ENCODE measurements at places on chromosomes 5 and 9.

DNA sequence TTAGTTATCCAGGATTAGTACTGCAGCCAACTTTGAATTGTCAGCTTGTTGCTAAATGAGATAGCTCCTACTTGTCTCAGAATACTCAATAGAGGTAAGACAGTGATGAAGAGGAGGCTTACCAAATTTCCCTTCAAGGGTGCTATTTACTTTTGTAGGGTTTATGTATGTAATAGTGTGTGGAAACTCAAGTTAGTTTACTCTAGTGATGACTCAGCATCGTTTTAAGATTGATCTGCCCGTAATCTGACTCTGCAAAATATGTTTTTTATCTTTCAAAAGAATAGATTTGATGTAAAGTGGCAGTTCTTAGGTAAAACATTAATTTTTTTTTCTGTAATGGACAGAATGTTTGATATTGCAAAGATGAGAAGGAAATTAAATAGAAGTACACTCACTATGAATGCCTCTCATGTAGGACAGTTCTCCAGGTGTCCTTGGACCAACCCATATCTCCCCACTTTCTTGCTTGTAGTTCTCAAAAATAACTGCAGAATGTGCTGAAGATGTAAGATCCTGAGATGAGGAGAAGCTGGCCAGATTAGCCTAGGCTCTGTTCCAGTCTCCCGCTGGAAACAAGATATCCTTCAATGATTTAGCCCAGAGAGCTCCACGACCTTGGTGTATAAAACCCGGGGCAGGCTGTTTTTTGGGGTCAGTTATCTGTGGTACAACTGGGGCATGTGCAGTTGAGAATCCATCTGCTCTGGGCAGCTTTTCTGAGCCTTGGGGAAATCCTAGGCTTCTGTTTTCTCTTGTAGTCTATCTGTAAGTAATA is 24.4 kb upstream of the MROH2B start:
- DNase-seq: no peak

GRCh38 chr5:3392306-3392939 is 203.2 kb upstream of the IRX1 start:
- no peak for DNase-seq

GRCh38 chr9:109036744-109037680 is 23.7 kb upstream of the CTNNAL1 start:
- DNase-seq: no peak

GRCh38 chr5:50595199-50595598 is 71.2 kb upstream of the PARP8 start:
- DNase-seq: no peak

GRCh38 chr5:136037001-136037705 is 8.4 kb downstream of the TGFBI start:
- DNase-seq: no peak

GRCh38 chr5:174720612-174721529 is 3.5 kb upstream of the MSX2 start:
- peak; percentile 34 for DNase-seq

DNA sequence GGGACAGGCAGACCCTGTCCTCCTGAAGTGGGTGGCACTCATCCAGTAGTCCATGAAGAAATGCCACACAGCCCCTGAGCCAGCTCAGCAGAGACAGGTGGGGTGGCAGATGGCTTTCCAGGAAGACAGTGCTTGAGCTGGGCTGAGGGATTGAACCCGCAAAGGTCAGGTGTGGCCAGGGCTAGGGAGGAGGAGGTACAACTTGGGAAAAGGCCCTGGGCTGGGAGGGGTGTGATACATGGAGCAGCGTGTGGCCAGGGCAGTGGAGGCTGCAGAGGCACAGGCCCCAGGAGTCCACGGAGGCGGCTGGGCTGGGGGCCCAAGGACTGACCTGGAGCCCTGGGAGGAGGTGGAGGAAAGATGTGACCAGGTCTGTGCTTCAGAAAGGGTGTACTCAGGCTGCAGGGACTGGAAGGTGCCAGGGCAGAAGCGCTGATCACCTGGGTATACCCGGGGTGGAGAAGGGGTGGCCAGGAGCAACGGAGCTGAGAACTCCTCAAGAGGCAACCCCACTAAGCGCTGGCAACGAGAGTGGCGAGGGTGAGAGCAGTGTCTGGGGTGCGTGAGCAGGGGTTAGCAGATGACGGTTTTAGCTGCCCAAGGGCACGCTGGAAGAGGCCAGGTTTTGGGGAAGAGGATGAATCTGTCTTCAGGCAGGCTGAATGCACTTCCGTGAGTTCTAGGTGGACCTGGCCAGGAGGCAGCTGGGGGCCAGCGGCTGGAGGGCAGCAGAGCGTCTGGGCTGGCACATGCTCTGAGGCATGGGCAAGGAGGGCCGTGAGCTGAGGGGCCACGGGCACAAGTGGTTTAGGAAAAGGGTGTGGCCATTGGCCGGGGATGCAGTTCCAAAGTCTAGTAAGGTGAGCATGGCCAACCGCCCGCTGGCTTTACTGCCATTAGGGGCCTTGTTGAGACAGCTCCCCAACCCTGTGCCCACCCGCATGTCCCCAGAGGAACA is 3.9 kb upstream of the RABL6 start:
- no peak for DNase-seq

GRCh38 chr5:51476431-51476830 is 93.2 kb downstream of the ISL1 start:
- DNase-seq: no peak

GRCh38 chr5:1511651-1512540 is 11.9 kb downstream of the LPCAT1 start:
- DNase-seq: no peak

- no peak for DNase-seq
These were observed 6.8 kb upstream of the NEURL1B start for GRCh38 chr5:172634106-172634899.

- no peak for DNase-seq
These were observed 1.6 kb upstream of the CD72 start for GRCh38 chr9:35619800-35620158.

- DNase-seq: no peak
These were observed 80.6 kb upstream of the DAB2 start for GRCh38 chr5:39505363-39505762.

DNA sequence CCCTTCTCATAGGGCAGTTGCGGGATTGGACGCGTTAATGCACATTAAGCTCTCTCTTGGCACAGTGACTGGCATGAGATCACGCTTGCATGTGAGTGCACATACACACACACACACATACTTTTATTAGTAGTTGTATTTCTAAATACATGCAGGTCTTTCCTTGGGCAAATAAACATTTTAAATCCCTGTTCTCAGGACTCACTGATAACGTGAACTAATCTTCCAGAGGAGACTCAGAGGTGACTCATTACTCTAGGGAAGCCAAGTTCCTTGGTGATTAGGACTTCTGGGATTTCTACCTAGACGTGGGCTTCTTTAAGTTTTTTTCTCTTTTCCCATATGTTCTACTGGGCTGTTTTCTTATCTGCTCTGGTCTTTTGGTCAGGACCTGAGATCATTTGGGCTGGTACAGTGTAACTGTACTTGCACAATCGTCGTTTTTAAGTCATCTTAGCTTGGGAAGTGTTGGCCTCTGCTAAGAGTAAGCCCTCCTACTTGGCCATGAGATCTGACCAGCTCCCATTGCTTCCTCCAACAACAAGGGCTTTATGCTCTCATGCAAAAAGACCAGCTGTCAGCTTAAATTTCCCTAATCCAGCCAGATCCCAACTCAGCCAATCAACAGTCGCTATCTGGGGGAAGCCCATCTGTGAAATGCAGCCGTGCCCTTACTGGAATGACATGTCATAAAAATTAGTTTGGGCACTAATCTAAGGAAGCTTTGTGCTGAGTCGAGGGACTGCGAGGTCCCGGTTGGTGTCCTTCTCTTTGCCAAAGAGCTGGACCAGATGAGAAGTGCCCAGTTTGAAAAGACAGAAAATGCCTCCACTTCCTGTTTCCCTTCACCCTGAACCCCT is 176.4 kb upstream of the ANKRD55 start:
- DNase-seq: no peak

DNA sequence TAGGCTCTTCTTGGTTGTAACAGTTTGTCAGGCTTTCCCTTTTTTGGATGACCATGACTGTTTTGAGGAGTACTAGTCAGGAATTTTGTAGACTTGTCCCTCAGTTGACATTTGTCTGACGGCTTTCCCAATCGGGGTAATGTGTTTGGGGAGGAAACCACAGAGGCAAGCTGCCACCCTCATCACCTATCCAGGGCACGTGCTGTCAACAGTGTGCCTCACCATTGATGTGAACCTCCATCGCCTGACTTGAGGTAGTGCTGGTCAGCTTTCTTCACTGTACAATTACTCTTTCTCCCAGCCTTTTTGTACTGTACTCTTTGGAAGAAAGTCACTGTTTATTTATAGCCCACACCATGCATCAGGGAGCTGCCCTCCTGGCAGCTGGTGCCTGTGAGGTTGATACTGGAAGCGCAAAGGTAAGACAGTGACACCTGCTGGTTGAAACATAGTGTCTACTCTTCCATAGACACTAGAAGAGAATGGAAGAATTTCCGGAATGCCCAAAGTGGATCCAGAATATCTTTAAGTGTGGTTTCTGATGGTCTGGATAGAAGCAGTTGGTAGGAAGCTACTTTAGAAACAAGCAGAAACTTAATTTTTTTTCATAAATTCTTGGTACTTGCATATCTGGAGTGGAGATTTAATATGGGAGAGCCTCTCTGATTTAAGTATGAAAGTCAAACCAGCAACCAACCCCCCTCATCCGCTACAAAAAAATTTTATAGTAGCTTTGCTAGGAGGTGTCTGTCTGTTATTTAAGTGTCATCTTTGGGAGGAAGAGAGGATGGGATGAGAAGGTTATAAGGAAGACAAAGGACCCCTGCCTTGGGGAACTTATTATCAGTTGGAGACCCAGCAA is 69.3 kb downstream of the SNX30 start:
- DNase-seq: peak; percentile 74

GRCh38 chr9:135053133-135053532 is 34.3 kb upstream of the OLFM1 start:
- DNase-seq: no peak

- no peak for DNase-seq
These were observed 3.0 kb upstream of the PDLIM4 start for GRCh38 chr5:132254321-132254977.

DNA sequence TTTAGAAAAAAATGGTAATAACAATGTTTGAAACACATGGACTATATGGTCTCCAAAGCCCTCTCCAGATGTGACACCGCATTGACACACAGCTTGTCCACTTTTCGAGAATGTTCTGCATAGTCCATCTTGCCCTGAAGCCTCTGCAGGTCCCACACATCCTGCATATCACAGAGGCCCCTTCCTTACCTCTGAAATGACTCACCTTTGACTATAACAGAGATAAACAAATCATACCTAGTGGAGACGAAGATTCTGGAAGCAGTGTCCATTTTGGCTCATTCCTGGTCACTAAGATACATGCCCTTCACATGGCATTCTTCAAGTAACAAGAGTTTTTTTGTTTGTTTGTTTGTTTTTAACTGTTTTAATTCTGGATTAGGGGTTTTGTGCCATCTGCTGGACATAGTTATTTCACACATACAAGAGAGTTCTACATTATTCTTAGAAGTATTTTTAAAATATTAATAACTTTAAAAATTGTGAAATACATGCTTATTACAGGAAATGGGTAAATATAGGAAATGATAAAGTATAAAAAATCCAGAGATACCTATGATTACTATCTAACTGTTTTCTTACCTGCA is 5.1 kb downstream of the ARL14EPL start:
- no peak for DNase-seq

DNA sequence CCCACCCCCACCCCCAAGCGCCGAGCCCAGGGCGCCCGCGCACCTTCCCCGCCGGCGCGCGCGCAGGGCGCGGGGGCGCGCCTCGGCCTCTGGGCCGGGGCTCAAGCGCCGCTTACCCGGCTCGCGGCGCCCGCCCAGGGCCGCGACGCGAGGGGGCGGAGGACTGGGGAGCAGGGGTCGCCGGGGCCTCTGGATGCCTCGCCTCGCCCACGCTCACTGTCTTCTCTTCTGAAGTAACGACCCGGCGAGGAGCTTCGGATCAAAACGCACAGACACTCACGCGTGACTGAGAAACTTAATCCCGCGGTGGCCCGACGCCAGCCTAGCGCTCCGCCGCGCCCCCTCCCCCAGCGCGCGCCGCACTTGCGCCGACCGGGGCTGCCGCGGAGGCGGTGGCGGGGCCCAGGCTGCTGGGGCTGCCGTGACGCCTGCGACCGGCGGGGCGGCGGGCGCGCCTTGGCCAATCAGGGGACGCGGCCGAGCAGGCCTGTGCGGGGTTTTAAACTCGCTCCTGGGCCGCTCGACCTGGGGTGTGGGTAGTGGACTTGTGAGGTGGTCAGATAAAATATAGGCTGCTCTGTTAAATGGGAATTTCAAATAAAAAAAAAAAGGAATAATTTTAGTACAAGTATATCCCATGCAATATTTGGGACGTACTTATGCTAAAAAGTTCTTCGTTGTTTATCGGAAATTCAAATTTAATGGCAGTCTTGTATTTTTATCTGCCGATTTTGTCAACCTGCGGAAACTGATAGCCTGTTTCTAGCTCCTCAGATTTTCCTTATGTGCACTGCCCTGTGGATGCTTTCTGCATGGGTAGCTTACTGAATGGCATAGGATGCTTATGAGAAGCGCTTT is at the start of gene MPDZ:
Gene MPDZ, minus strand, starts transcription at position 409 of the 858 bp plus-strand sequence. CDS start 29,377 bp downstream, outside the sequence.
- peak; percentile 67 for DNase-seq

DNA sequence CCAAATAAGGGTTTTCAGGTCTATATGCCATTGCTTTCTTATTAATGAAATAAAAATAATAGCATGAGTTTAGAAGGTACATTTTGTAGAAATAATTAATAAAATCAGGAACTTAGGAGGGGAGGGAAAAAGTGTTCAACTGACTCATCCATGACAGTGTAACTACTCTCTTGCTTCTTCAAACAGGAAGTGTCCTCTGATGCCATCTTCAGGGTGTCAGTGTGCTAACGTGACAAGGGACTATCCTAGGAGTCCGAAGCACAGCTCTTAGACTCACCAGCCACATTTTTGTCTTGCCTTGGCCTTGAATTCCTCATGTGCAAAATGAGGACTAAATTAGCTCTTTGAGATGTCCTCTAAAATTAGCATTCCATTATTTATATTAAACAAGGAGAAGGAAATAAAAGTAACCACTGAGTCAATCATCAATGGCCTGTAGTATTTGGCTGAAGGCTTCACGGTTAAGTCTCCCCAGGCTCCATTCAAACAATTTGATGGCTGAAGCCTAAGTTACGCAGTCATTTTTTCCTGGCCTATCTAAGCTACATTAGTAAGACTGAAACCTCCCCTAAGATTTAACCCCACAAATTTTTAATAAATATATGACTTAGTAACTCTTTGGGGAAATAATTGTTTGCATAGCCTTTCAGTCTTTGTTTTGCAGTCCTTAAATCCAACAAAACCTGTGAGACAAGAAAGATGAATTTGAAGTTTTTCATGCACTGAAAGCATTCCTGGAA is 151.1 kb downstream of the ARL15 start:
- DNase-seq: no peak

DNA sequence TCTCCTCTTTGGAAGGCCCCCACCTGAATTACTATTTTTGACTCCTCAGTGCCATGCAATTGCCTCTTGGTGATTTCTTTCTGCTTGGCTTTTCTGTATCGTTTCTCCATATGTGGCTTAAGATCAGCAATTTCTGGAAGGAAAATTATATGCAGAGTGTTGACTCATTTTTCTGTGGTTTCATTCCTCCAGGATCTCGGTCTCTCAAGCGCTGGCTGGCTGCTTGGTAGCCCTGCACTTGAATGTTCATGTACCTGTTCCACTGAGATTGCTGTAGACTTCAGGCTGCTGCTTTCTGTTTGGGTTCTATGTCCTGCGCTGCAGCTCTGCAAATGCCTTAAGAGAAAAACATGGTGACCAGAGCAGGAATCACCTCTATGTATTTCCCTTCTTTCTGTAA is 77.6 kb downstream of the INIP start:
- DNase-seq: no peak
